ENCODE measurements at places on chromosomes 3 and 15.

GRCh38 chr15:68057034-68057433 is 2.9 kb downstream of the PIAS1 start:
- no peak for DNase-seq

GRCh38 chr3:42117175-42118008 is 26.2 kb downstream of the TRAK1 start:
- DNase-seq = no peak

DNA sequence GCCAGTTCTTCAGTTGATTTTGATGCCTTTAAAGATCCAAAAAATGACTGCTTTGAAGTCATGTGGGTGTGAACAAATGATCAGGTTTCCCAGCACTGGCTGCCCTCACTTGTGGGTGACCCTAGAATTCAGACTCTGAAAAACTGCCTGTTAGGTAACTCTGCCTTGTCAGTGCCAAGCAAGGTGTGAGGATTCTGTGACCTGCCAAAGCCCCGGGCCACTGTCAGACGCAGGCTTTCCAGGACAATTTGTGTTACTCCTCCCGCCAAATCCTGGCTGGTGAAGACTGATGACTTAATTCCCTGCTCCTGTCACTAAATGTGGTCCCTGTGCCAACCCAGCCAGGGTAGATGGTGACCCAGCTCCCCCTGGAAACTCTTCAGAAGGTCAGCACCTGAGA is 99.2 kb upstream of the PSMD6 start:
- no peak for DNase-seq

DNA sequence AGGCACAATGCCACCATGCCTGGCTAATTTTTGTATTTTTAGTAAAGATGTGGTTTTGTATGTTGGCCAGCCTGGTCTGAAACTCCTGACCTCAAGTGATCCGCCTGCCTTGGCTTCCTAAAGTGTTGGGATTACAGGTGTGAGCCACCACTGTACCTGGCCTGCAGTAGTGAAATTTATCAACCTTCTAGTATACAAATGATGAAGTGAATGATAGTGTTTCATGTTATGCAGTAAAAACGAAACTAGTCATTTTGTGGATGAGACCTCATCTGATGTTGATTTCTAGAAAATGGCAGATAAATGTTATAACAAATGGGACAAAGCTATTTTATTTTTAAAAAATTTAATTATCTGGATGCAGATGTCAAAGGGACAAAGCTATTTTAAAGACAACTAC is 32.9 kb downstream of the NXPE3 start:
- DNase-seq = no peak

DNA sequence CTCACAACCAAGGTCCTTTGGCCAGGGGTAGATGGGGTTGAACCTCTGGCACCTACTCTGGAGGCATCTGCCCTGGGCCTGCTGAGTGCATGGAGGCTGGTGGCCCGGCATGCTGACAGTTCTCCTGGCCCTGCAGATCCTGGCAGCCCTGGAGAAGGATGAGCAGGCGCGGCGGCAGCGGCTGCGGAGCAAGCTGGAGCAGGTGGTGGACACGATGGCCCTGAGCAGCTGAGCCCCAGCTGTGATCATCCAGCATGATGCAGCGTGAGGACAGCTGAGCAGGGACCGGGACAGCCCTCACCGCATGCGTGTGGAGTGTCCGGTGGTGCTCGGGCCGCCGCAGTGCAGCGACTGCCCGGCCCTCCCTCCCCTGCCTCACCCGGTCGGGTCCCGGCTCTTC is 50.9 kb downstream of the PLXNA1 start:
- DNase-seq = no peak

DNA sequence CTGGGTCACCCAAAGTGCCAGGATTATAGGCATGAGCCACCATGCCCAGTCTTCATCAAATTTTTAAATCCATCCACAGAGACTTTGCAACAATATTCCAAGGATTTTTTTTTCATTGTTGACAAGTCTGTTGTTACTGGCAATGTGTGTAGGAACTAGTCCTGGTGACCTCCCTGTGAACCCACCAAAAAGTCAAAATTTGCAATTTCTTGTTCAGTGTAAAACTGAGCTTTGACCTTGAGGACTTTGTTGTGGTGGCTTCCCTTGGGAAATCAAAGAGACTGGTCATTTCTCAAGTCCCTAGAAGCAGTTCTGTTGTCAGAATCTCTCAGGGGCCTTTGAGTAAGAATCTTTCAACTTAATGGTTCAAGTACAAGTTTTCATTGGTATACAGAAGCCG is 36.9 kb upstream of the COL8A1 start:
- DNase-seq = no peak

- peak; percentile 70 for DNase-seq
These were observed 2.8 kb downstream of the CHD2 start for GRCh38 chr15:92902737-92903593.

- DNase-seq = no peak
These were observed 23.2 kb downstream of the CD86 start for GRCh38 chr3:122078235-122078935.

DNA sequence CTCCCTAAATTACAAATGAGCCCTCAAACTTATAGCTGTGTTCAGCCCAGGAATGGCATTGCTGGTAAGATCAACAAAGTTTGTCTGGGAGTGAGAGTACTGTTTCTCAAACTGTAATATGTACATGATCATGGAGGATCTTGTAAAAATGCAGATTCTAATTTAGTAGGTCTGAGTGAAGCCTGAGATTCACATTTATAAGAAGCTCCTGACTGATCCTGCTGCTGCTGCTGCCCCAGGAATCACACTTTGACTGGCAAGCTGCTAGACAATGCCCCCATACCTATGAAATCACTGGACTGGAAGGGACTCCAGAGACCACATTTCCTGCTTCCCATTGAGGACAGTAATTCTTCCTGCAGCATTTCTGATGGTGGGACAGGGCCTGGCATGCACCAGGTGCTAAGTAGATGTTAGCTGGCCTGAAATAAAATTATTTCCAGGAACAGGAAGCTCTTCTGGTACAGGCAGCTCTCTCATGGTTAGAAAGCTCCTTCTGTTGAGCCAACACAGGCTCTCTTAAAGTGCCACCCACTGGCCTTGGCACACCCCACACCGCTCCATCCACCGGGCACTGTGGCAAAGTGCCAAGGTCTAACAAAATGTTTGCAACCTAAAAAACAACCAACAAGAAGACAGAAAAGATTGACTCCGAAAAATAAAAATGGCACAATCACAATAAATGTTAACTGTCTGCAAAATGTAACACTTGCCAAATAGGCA is 36.7 kb upstream of the ZNF710 start:
- DNase-seq = no peak
